Inflammatory macrophage treated with lipopolysaccharide for 1 hour (primary cell): ENCODE measurements at places on chromosomes 13 and 19.

DNA sequence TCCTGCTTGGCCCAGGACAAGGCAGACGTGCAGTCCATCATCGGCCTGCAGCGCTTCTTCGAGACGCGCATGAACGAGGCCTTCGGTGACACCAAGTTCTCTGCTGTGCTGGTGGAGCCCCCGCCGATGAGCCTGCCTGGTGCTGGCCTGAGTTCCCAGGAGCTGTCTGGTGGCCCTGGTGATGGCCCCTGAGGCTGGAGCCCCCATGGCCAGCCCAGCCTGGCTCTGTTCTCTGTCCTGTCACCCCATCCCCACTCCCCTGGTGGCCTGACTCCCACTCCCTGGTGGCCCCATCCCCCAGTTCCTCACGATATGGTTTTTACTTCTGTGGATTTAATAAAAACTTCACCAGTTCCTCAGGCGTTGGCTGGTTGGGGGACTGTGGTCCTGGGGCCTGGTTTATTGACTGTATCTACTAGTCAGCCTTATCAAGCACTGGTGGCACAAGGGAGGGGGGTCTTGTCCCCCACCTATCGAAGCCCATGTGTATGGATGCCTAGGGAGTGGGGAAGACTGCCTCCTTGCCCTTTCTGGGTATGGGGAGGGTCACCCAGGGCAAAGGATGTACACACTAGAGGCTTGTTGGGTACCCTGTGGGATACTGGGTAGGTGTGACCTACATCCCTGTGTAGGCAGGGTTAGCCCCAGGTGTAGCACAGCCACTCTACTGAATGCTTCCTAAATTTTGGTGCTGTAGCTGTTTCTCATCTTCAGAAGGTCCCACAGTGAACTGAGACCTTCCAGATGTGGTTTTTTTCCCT is 4.4 kb downstream of the CHMP2A start:
- no peak for DNase-seq

DNA sequence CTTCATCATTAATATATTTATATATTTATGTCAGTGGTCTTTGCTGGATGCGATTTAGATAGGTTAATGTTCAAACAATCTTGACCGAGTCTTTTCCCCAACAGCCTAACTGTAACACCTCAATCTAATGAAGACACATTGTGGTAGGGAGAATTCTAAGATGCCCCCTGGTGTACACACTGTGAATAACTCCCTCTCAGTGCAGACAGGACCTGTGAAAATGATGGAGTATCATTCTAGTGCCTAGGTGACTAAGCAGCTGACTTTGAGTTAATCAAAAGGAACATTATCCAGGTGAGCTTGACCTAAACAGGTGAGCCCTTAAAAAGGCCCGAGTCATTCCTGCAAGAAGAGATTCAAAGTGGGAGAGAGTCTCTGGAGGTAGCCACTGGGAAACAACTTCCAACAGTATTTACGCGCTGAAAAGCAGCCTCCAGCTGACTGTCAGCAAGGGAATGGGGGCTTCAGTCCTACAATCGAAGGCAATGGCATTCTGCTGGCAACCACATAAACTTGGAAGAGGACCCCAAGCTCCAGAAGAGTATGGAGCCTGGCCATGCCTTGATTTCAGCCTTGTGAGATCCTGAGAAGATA is 28.0 kb upstream of the KBTBD7 start:
- peak; percentile 81 for DNase-seq

GRCh38 chr13:37143911-37144310 is 38.4 kb upstream of the CSNK1A1L start:
- DNase-seq, result no peak

DNA sequence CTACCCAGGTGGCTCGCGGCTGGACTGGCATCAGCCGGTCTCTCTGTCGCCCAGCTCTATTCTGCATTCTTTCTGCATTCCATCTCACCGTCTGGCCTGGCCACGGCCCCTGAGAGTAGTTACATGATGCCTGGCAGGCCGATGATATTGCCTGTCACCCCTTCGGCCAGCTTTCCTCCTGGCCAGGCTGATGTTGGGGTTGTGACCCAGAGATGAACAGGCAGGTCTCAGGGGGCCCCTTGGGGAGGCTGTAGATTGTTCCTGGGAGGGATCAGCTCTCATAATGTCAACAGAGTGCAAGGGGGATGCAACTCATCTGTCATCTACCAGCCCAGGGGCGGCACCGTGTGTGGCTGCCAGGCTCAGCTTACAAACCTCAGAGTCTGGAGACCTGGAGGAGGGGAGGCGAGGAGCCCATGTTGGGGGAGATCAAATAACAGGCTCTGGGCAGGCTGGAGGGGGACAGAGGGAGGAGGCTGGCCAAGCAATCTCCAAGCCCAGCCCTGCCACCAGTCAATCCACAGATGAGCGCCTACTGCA is 13.6 kb upstream of the FBXO17 start:
- DNase-seq, result no peak

- DNase-seq, result no peak
These were observed 130.6 kb downstream of the DLEU7 start for GRCh38 chr13:50712881-50713280.

DNA sequence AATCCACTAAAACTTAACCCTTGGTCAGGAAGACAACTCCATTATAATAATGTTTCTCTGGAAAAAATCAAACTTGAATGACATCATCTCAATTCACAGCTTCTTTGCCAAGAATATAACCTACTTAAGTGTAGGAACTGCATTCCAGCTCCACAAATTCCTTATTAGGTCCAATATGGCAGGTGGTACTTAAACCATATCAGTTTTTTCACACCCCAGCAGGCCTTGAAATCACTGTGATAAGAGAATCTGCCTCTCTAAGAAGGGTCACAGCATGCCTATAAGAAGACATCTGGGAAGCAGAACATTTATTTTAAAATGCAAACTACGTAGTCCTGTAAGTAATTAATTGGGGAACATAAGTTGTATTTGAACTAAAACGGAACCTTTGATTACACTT is 687.8 kb downstream of the DIAPH3 start:
- no peak for DNase-seq

GRCh38 chr13:40776681-40777165 is 5.7 kb upstream of the MRPS31 start:
- DNase-seq, result peak; percentile 29

DNA sequence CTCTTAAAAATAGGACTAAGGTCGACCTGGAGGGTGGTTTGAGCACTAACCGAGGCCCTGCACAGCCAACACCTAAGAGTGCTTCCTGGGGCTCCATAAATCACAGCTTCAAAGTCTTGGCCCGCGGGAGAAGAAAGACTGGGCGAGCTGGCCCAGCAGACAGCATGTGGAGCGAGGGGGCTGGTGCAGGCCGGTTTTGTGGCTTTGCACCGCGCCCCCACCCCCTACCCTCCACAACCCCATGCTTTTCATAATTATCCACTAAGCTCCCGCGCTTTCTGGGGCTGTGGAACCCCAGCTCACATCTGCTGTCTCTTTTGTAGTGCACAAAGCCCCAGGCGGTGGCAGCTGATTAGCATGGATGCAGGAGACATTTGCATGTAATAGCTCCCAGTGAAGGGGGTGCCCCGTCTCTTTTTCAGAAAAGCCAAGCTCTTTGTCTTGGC is 17.1 kb downstream of the CARM1 start:
- DNase-seq, result no peak

DNA sequence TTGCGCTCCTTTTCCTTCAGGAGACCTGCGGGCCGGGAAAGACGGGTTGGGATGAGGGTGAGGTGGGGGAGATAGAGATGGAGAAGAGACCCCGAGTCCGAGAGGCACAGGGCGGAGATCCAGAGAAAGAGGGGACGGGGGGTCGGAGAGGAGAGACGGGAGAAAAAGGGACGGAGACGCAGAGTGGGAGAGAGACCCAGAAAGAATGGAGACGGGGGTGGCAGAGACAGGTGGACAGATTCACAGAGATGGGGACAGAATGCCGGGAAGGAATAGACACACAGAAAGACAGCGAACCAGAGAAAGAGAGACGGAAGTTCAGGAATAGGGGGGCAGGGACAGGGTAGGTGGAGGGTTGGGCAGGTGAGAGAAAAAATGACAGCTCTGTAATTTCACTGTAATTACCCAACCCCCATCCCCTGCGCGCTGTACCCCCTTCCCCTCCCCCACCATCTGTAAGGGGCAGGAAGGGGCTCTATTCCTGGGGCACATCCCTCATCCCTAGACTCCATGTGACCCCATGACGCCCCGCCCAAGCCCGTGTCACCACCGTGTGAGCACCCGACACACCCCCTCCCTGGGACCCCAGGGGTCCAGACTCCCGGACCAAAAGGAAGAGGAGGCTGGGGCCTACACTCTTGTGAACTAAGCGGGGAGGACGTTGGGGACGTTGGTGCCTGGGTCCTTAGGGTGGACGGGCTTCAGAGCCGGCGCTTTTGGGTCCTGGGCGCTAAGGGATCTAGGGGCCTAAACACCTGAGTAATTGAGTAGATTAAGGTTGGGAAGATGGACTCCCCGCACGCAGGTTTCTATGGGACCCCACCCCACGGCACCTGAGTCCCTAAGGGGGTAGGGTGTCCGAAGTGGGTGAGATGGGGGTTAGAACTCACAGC is 967 bp downstream of the DBP start:
- DNase-seq, result no peak

DNA sequence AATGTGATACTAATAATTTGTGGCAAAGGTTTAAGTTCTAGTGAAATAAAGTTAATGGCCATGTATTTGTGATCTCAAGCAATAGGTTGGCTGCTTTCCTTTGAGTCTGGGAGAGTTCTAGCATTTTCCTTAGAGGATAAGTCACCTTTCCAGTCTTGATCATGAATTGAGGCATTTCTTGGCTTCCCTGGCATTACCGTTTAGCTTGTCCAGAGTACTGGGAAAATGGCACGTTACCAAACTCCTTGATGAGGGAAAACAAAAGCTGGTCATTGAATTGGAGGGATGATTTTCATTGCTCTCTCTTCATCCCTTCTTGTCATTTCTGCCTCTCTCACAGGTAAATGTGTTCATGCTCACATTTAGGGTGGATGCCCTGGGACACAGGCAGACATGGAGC is 34.0 kb upstream of the SPRY2 start:
- no peak for DNase-seq

- no peak for DNase-seq
These were observed 17.9 kb upstream of the RNF17 start for GRCh38 chr13:24745861-24746617.

- DNase-seq, result no peak
These were observed 9.2 kb upstream of the MEX3D start for GRCh38 chr19:1577090-1577928.

DNA sequence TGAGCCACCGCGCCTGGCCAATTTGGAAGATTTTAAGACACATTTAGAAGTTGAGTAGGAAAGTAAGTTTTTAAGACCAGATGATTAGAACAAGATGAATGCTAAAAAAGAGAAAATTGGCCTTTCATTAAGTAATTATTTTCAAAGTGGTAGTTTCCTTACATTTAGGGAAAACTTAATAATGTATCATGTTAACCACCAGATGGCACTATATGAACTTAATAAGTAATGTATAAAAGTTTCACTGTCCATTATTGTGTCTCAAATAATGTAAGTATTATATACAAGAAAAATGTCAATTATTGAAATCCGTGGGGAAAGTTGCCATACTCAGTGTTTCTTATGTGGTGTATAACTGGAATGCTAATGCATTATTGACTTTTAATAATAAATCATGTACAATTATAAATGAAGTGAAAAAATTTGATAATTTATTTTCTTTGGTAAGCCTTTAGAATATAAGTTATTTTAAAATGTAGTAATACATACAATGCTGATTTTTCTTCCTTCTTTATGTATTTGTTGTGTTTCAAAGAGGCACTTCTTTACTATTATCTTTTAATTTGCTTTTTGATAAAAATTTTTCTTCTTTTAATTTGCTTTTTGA is 29.2 kb downstream of the COG6 start:
- peak; percentile 42 for DNase-seq

DNA sequence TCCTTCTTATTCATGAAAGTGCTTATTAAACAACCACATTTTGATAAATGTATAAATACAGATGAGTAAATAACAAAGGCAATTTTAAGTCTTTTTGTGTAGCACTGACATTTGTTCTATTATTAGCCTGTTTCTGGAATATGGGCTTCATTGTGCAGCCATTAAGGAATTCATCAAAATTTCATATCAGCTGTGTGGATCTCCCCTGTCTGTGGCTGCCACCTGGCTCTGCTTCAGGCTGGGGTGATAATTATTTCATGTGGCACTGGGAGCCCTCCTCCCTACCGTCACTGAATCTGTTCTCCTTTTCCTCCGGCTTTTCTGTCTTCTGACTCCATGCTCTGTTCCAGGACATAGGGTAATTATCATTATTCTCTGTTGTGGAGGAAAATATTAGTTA is 57.1 kb downstream of the LMO7 start:
- no peak for DNase-seq

GRCh38 chr13:76632401-76633044 is 253.7 kb downstream of the KCTD12 start:
- no peak for DNase-seq

GRCh38 chr19:6773323-6773931 is 919 bp downstream of the VAV1 start:
- DNase-seq, result peak; percentile 69
